ENCODE measurements at places on chromosomes 12 and 14.
A peak's percentile ranks its signal among the peaks of the same experiment; 100 is the strongest.

DNA sequence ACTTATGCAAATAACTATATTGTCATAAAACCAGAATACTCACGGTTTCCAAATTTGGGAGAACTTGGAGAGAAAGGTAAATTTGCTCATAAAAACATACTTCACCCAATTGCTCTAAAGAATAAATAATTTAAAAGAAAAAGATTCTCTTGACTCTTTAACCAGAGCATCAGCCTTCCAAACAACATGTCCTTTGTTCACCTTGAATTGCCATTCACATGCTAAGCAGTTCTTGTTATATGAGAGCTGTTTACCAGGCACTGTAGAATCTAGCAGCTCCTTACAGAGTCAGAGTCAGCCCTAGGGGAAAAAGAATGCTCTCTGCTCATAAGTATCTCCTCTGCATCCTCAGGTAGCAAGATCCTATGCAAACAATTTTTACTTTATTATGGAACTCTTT is 10.2 kb downstream of the SLCO1A2 start:
- no peak for DNase-seq

GRCh38 chr12:39000370-39000769 is 95.0 kb upstream of the CPNE8 start:
- no peak for DNase-seq

GRCh38 chr12:71447691-71448132 is 8.1 kb downstream of the LGR5 start:
- DNase-seq, result no peak

- DNase-seq, result no peak
Observed at GRCh38 chr12:7782055-7782454, 7.1 kb upstream of the NANOG start.

DNA sequence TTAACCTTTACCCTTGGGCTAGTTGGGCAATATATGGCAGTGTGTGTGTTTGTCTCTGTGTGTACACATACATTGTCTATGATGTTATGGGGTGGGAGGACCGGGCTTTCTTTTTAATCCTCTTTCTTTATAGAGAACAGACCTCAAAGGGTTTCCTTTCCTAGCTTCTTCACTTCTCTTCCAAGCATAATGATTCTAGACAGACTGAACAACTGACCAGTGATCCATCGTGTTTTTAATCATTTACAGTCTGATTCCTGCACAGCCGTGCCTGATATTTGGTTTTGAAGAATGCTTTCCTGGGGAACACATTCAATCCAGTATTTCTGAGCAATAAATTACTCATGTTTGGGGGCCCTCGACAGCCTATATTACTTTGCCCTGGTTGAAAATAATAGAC is 481.1 kb upstream of the DCN start:
- no peak for DNase-seq

DNA sequence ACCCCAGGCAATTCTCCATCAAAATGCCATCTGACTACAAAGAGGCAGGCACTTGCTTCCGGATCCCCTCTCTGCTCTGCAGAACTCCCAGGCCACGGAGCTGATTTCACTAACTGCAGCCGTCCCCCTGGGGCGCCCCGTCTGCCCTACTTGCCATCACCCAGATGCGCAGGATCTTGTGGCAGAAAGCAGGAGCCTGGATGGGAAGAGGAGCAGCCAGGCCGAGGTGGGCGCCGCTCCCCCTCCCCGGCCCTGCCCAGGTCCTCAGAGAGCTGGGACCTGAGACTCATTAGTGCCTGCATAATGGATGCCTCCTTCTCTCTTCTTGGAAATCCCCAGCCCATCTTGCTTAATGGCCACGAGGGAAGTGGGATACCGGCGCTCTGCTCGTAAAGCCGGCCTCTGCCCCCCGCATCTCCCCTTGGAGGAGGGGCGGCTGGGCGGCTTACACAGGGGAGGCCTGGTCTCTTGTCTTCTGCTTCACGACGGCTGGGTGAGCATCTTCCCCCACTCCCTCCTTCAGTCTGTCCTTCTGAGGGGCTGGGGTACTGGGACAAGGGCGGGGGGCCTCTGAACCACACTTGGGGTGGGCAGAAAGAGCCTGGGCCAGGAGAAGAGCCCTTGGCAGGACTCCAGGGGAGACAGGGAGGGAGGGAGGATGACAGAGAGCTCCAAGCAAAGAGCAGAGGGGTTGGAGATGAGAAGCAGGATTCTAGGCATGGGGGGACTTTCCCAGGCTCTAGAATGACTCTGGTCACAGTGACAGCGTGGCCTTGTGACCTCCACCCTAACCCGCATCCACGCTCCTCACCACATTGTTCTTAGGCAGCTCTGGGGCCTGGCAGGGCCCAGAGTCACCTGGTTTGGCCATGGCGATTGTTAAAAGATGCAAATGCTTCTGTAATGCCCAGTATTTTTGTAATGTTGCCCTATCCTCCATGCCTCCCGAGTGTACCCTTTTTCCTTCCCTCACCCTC is 19.4 kb upstream of the EML1 start:
- peak; percentile 25 for DNase-seq

DNA sequence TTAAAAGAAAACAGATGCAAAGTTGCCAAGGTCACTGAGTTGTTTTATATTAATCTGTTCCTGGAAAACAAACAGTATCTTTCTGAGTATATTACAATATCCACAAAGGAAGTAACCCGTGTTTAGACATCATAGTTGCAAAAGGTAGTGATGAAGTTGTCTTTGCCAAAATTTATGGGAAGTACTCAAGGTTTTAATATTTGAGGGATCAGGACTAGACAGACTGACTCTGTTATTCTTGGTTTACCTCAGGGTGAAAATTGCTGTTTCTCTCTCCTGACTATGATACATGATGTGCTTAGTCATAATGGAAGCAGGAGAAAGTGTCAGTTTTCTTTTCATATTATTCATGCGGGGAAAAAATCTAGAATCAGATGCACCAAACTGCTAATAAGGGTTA is 28.3 kb downstream of the TMEM233 start:
- no peak for DNase-seq

- DNase-seq, result no peak
Observed at GRCh38 chr14:29687866-29688265, 239.8 kb downstream of the PRKD1 start.

GRCh38 chr12:102673606-102674005 is 193.2 kb upstream of the IGF1 start:
- no peak for DNase-seq

DNA sequence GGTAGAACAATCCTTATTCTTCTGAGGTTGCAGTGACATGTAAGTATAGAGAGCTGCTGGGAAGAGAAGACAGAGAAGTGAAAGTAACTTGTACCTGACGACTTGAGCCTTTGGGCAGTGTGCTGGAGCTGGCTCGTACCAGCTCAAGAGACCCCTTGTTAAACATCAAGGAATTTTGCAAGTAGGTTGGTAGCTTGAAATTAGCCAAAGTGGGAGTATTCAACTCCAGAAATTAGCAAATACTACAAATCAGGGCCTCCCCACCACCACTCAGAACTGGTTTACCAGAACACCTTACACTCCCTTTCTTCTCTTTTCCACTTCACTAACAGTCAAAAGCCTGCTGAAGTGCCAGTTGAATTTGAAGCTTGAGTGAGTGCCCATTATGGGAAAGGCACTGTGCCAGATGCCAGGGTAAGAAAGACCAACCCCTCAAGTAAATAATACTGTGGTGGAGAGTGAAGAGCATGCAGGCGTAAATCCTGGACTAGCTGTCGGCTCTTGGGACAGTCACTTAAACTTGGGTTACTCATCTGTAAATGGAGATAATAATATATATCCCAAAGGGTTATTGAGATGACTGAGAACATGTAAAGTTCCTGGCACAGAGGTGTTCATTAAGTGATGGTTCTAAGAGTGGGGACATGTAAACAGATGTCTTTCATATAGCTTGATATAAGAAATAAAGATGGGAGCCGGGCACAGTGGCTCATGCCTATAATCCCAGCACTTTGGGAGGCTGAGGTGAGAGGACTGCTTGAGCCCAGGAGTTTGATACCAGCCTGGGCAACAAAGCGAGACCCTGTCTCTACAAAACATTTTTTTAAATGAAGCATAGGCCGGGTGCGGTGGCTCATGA is 27.0 kb upstream of the EID3 start:
- no peak for DNase-seq

DNA sequence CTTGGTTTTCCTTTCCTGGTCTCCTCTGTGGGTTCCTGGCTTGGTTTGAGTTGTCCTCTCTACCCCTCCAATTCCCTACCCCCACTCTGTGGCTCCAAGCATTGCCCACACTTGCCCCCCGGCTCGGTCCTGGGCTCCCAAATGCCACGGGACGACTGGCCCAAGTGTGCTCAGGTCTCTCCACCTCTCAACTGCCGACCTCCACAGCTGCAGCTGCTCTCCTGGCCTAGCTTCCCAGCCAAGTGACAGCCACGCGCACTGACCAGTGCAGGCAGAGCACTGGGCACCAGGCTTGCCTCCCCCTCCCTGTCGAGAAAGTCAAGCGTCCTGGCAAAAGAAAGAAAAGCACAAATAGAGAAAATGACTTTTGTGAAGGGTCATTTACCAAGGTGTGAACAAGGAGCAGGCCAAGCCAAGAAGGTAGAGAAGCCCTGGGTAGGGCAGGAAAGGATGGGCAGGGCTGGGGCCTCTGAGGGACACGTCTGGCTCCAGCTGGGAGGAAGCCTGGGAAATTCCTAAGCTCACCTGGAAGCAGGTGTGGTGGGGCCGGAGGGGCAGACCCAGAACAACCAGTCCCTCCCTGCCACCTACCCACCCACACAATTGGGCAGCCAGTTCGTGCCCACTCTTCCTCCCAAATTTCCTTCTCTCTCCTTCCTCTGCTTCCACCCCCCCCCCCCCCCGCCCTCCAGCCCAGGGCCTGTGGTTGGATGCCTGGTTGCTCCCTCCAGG is 1.8 kb upstream of the CEP170B start:
- no peak for DNase-seq

DNA sequence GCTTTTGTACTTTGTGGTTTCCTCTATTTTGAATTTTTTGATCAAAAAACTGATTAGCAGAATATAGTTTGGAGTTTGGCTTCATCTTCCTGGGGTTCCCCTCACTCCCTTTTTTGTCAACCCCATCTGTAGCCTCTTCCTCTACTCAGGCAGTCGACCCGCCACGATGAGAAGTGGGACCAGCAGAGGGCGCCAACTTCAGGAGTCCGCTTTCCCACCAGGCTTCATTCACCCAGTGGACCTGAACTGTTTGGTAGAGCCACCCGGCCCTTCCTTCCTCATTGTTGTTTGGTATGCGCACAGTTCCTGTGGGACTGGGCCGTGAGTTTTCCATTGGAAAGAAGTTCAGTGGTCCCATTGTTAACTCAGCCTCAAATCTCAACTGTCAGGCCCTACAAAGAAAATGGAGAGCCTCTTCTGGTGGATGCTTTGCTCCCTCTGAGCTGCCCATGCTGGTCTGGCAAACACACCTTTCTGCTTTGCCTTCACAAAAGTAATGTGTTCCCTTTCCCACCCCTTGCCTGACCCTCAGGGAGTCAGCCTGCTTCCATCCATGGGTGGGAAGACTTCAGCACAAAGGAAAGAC is 21.7 kb downstream of the TMBIM6 start:
- peak; percentile 86 for DNase-seq

DNA sequence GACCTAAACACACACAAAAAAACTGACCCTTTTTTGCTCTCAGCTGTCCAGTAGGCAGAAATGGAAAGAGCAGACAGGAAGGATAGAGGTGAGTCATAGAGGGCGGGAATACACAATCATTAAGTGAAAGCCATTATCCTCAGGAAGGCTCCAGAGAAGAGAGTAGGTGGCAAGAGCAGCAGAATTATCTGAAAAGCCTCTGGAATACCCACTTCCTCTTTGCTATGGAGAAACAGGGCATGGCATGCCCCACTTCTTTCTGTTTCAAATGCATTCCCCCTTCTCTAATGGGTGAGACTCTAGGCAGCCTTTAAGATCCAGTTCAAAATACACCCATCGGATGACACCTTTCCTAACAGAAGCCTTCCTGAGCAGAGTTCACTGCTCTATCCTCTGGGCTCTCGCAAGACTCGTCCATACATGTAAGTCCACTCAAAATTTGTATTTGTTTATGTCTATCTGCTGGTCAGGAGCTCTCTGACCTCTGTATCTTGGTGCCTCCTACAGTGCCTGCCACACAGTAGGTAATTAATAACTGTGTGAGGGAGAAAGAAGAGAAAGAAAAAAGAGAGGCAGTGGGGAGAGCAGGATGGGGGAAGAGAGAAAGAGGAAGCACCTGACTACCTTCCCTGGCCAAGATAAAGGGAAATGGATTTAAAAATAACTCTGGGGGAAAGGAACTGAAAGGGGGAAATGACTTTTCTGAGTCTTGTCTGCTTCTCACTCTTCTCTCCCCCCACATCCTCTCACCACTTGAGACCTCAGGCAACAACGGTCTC is 8.5 kb downstream of the KLHL33 start:
- no peak for DNase-seq
